Right atrium auricular region (tissue), 2 donors: ENCODE measurements at places on chromosomes 11 and 22.

DNA sequence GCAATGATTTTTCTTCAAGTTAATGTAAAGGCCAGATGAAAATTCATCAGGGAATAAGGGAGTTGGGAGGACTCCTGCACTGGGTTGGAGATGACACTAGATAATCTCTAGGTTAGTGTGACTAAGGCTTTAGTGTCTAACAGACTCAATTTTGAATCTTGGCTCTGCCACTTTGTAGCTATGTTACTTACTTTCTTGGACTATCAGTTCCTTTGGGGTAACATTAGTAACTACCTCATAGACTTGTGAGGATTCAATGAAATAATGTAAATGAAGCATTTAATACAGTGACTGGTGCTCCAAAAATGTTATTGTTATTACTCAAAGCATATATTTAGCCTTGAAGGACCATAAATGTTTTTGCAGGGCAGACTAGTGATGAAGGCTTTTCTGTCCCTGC is 9.6 kb upstream of the CCDC89 start:
- no peaks in the 10 kb centered on the region for H3K4me1 ChIP-seq
- DNase-seq: no peak
- H3K4me3 ChIP-seq: no peak overlapping the region

- no peaks in the 10 kb centered on the region for H3K27me3 ChIP-seq
- DNase-seq: no peak
- H3K4me3 ChIP-seq: no peak overlapping the region
- H3K27ac ChIP-seq: no peak overlapping the region
- no peaks in the 10 kb centered on the region for H3K36me3 ChIP-seq
- peaks cover 5% of the 10 kb centered on the region for H3K4me1 ChIP-seq
These were observed 6.4 kb upstream of the FOSL1 start for GRCh38 chr11:65906602-65907001.

DNA sequence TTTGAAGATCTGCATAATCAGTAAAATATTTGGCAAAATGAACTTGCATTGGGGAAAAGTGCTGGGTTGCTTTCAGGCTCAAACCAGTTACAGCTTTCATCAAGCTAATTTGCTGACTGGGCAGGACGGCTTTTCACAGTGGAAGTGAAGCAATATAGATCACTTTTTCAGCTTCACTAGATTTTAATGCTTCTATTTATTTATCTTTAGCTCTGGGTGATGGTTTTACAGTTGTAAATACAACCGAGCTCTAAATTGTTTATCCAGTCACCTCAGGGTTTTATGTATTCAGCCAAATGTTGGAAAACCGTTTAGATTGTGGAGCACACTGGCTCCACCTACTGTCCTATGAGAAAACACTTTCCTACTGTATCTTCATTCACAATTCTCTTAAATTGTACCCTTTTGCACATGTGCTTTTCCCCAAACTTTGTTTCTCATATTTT is 58.2 kb downstream of the ACER3 start:
- H3K4me3 ChIP-seq: peak overlapping the region; percentile 6
- no peaks in the 10 kb centered on the region for H3K36me3 ChIP-seq
- H3K27ac ChIP-seq: no peak overlapping the region
- no peak for DNase-seq
- no peaks in the 10 kb centered on the region for H3K27me3 ChIP-seq

- no peak overlapping the region for H3K4me3 ChIP-seq
- H3K4me1 ChIP-seq: no peaks in the 10 kb centered on the region
- H3K36me3 ChIP-seq: no peaks in the 10 kb centered on the region
- DNase-seq: no peak
- H3K27ac ChIP-seq: no peak overlapping the region
These were observed 39.7 kb upstream of the GLYAT start for GRCh38 chr11:58771458-58771855.

DNA sequence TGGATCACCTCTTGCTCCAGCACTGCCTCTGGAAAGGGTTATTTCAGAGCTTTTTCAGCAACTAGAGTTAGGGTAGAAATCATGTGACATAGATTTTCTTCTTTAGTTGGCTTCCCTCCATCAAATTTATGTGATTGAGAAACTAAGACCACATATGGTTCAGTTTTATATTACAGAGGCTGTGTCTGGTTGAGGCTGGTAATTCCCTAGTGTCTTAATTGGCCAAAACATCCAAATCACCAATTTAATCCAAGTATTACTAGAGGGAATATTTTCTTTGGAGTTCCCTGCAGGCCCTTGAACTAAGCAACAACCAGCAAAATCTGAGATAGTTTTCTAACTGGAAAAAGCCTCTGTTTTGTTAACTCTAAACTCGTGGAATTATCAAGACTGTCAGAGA is 136.3 kb downstream of the ARHGAP42 start:
- H3K27me3 ChIP-seq: no peaks in the 10 kb centered on the region
- DNase-seq: no peak
- no peak overlapping the region for H3K4me3 ChIP-seq
- H3K27ac ChIP-seq: no peak overlapping the region
- H3K36me3 ChIP-seq: no peaks in the 10 kb centered on the region

DNA sequence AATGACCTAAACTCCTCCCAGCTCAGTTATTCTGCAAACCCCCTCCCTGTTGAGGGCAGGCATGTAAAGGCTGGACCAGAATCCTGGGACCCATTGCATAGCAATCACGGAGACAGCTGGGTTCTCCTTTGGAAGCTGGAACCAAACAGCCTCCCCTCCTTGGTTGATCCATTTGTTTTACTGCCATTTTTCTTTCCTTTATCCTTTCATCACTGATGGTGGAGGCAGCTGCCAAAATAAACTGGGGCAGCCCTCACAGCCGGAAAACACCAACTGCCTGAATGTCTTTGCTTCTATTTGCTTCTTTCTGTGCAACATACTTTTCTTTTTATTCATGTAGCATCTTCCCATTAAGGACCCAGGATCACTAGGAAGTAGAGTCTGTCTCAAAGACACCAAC is 150.0 kb upstream of the SYT13 start:
- H3K27ac ChIP-seq: no peak overlapping the region
- no peaks in the 10 kb centered on the region for H3K4me1 ChIP-seq
- no peaks in the 10 kb centered on the region for H3K36me3 ChIP-seq
- no peak overlapping the region for H3K4me3 ChIP-seq

GRCh38 chr11:37762079-37762478 is 1164.0 kb upstream of the RAG2 start:
- no peak for DNase-seq
- no peak overlapping the region for H3K4me3 ChIP-seq
- H3K36me3 ChIP-seq: no peaks in the 10 kb centered on the region
- H3K4me1 ChIP-seq: no peaks in the 10 kb centered on the region
- no peak overlapping the region for H3K27ac ChIP-seq
- no peaks in the 10 kb centered on the region for H3K27me3 ChIP-seq

DNA sequence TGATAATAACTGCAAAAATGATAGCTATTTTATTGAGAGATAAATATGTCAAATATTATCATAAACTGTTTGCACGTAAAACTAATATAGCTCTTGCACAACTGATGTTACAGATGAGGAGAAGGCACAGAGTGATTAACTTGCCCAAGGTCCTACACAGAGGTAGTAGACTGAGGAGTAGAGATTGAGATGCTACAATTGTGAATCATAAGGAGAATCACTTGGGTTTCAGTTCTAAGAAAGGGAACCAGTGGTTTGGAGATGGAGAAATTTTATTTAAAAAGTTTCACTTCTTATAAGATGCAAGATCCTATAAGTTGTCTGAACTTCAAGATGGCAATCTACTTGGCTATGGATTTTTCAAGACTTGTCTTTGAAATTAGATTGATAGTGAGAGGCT is 224.8 kb upstream of the RAG2 start:
- no peak overlapping the region for H3K27ac ChIP-seq
- no peaks in the 10 kb centered on the region for H3K27me3 ChIP-seq
- H3K4me1 ChIP-seq: no peaks in the 10 kb centered on the region
- no peaks in the 10 kb centered on the region for H3K36me3 ChIP-seq
- H3K4me3 ChIP-seq: no peak overlapping the region
- DNase-seq: no peak

- peaks cover 37% of the 10 kb centered on the region for H3K27me3 ChIP-seq
- no peaks in the 10 kb centered on the region for H3K36me3 ChIP-seq
- no peak overlapping the region for H3K27ac ChIP-seq
- H3K4me1 ChIP-seq: no peaks in the 10 kb centered on the region
- DNase-seq: no peak
These were observed 91.5 kb downstream of the CACNA1I start for GRCh38 chr22:39661842-39662685.

DNA sequence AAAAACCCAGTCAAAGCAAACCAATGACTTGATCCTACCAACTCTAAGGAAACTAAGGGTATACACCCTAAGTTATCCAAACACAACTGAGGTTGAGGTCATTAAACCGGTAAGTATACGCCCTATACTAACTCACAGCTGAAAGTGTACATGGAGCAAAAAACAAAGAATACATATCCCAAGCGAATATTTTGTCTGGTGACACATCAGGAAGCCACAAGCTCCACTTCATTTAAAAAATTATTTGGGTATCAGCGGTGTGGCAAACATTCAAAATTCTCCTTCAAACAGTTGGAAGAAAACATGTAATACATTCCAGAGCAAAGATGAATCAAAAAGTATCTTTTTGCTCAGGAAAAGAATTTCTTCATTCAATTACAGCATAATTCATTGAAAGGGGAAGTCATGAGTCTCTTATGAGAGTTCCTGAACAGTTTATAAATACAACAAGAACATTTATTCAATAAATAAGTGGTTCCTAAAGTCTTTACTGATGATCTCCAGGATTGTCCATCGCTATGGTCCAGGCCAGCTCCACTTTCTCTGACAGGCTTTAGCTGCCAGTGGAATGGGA is 4.5 kb upstream of the JAML start:
- no peaks in the 10 kb centered on the region for H3K36me3 ChIP-seq
- no peak overlapping the region for H3K4me3 ChIP-seq
- no peaks in the 10 kb centered on the region for H3K27me3 ChIP-seq
- no peak overlapping the region for H3K27ac ChIP-seq
- no peaks in the 10 kb centered on the region for H3K4me1 ChIP-seq

DNA sequence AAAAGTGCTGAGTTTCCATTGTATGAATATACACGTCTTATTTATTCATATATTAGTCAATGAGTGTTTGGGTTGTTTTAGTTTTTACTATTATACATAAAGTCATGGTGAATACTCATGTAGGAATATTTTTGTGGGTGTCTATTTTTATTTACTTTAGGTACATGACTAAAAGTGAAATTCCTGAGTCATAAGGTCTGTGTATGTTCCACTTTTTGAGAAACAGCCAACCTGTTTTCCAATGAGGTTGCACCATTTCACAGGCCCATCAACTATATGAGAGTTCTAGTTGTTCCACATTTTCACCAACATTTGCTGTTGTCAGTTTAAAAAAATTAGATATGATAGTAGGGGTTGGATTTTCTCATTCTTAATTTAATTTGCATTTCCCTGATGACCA is 6.6 kb upstream of the OR6X1 start:
- H3K4me3 ChIP-seq: no peak overlapping the region
- no peak for DNase-seq
- H3K4me1 ChIP-seq: no peaks in the 10 kb centered on the region
- no peak overlapping the region for H3K27ac ChIP-seq
- no peaks in the 10 kb centered on the region for H3K36me3 ChIP-seq

DNA sequence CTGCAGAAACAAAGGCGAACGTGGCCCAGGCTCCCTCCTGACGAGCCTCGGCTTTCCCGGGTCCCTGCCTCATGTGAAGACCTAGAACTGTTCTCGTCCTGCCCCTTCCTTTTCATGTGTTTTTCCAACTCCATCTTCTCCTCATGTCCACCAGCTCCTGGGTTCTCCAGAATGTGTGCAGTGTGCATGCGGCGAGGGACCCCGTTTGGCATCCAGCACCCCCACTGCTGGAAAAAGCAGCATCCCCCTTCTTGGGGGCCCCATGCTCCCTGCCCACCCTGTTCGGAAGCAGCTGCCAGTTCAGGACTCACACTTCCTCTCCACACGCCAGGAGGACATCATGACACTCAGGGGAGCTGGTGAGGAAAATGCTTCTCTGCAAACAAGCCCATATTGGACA is 313.5 kb downstream of the BRD1 start:
- DNase-seq: no peak
- H3K27ac ChIP-seq: no peak overlapping the region
- no peaks in the 10 kb centered on the region for H3K36me3 ChIP-seq
- H3K4me3 ChIP-seq: no peak overlapping the region

GRCh38 chr22:37822079-37822833 is 926 bp upstream of the GALR3 start:
- DNase-seq: no peak
- H3K27me3 ChIP-seq: no peaks in the 10 kb centered on the region
- H3K36me3 ChIP-seq: no peaks in the 10 kb centered on the region
- H3K4me3 ChIP-seq: no peak overlapping the region
- H3K4me1 ChIP-seq: peaks cover 30% of the 10 kb centered on the region

- H3K4me1 ChIP-seq: no peaks in the 10 kb centered on the region
- peak overlapping the region; percentile 17 for H3K27ac ChIP-seq
- no peak overlapping the region for H3K4me3 ChIP-seq
- no peaks in the 10 kb centered on the region for H3K27me3 ChIP-seq
- no peaks in the 10 kb centered on the region for H3K36me3 ChIP-seq
These were observed 95.7 kb downstream of the STIM1 start for GRCh38 chr11:3950996-3951660.

GRCh38 chr11:130156108-130157022 is 3.2 kb upstream of the ST14 start:
- DNase-seq: no peak
- no peaks in the 10 kb centered on the region for H3K27me3 ChIP-seq
- no peaks in the 10 kb centered on the region for H3K4me1 ChIP-seq
- H3K36me3 ChIP-seq: no peaks in the 10 kb centered on the region
- no peak overlapping the region for H3K27ac ChIP-seq
- no peak overlapping the region for H3K4me3 ChIP-seq

DNA sequence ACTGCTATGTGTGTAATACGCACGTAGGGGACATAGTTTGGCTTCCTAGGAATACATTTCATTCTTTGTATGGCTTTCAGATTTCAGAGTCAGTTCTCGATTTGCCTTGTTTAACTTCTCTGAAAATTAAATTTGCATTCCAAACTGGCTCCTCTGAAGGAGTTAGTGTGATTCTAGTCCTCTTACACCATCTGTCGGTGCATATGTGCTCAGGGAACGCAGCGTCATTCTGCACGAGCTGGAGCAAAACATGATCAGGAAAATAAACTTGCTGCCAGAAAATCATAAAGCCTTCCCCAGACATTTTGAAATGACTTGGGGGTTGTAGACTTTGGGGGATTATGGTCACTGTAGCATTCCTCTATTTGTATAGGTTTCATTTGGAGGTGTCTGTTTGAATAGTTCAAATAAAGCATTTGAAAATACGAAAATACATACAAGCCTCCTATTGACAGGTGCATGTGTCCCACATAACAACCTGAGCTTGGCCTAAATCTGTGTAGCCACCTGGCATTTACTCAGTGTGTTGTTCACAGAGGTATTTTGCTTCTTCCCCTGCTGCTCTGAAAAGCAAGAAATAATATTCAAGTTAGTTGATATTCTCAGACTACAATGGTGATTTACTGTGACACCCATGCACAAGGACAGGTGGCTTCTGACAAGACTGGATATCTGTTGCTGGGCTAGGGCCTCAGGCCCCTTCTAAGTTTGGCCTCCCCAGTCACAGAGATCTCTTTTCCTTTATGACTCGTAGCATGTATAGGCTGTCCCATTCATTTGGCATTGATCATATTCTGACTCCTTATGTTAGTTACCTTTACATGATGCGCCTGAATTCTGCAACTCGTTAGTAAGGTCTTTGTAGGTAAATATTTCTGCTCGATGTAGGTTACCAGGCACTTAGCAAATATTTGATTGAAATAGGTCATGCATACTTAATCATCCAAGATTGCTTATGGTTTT is 81.6 kb upstream of the SORL1-AS1 start:
- no peaks in the 10 kb centered on the region for H3K27me3 ChIP-seq
- H3K27ac ChIP-seq: no peak overlapping the region
- no peaks in the 10 kb centered on the region for H3K36me3 ChIP-seq
- no peak for DNase-seq

GRCh38 chr11:93840981-93841380 is 9.4 kb downstream of the VSTM5 start:
- H3K27ac ChIP-seq: no peak overlapping the region
- H3K4me1 ChIP-seq: no peaks in the 10 kb centered on the region
- H3K4me3 ChIP-seq: no peak overlapping the region
- H3K27me3 ChIP-seq: no peaks in the 10 kb centered on the region
- no peak for DNase-seq
